ENCODE measurements at places on chromosomes 2 and 18. TPM values are rescaled to one million over a fixed set of nuclear protein-coding genes. Genes with fewer than 3 reads are reported as not detected.

The TUBA4B gene
- not detected for total RNA-seq

The SLC66A3 gene
- total RNA-seq, result 42.4 TPM

The RUFY4 gene
- not detected for total RNA-seq

The CIDEA gene
- total RNA-seq, result 0.84 TPM

The MALL gene
- 6.7 TPM for total RNA-seq

The LYG2 gene
- not detected for total RNA-seq

The SLC35F6 gene
- 45.6 TPM for total RNA-seq

The DHX57 gene
- 12.3 TPM for total RNA-seq

The CNGA3 gene
- total RNA-seq, result not detected
